ENCODE measurements at places on chromosomes 13 and 19. TPM values are rescaled to one million over a fixed set of nuclear protein-coding genes. Genes with fewer than 3 reads are reported as not detected.
A peak's percentile ranks its signal among the peaks of the same experiment; 100 is the strongest.

- no peak for DNase-seq
Observed at GRCh38 chr13:105878119-105878700, 657.3 kb downstream of the EFNB2 start.

DNA sequence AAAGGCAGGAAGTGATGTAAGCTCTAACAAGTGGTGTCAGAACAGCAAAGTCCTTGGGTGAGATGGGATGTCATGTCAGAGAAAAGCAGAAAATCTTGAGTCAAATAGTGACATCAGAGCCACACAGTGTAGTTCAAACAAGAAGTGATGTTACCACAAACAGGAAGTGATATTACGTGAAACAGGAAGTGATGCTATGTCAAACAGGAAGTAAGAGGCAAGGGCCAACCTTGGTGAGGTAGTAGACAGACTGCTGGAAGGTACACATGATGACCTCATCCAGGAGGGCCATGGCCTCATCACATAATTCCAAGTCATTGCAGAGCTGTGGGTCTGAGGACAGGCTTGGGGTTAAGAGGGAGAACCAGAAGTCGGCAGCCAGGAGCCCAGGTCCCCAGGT, 7.0 kb upstream of the MAMSTR start:
- DNase-seq, result no peak

DNA sequence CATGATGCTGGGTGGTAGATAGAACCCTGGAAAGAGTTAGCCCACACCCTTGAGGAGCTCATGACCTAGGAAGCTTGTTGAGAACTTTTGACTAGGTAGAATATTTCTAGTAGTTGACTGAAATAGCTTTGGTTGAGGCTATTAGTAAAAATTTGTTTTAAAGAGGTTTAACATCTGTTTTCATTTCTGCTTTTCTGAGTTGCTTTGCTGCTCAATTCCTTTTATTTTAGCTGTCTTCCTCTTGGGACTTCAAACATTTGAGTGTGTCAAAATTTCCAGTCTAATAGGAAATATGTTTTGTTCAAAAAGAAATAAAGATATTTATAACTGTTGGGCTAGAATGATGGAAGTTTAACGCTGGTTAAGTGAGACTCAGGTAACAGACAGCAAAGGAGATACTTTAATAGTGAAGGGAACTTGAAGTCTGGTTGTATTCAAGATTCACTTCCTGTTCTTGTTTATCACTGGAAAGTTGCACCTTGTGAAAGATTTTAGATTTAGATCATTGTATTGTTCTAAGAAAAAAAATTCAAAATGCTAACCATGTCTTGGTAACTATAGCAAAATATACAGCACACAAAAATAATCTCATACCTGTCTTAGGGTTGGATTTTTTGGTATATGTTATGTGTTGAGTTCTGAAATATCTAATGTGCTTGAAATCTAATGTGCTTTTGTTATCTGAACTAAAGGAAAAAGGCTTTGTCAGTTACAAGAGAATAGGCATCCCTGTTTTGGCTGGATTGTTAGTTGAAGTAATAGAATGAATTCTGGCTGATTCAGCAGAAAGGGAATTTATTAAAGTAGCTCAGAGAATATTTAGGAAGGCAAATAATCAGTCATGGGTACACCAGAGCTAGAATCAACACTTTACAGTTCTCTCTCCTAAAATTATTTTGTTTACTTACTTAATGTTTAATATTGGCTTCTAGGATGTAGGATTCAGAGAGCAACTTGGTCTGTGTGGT, 24.4 kb upstream of the GPR18 start:
- no peak for DNase-seq

DNA sequence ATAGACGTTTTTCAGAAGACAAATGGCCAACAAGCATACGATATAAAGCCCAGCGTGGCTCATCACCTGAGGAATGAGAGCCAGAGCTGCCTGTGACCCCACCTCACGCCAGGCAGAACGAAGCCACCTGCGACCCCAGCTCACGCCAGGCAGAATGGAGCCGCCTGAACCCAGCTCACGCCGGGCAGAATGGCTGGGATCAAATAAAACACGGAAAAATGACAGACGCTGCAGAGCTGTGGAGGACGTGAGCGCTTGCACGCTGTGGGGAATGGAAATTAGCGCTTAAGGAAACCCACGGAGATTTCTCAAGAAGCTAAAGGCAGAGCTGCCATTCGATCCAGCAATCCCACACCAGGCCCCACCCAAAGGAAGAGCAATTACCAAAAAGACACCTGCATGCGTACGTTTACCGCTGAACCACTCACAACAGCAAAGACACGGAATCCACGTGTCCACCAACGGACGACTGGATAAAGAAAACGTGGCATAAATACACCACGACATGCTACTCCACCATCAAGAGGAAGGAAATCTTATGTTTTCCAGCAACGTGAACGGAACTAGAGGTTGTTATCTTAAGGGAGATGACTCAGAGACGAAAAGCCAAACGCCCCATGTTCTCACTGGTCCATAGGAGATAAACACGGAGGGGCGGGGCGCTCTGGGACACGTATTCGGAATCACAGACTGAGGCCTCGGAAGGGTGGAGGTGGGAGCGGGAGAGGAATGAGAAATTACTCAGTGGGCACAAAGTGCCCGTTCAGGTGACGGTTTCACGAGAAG, 30.7 kb upstream of the C13orf46 start:
- no peak for DNase-seq

- no peak for DNase-seq
Observed at GRCh38 chr19:15464394-15465385, at the start of gene RASAL3. TSS of gene RASAL3 (minus strand) at chr19:15464544. CDS start at chr19:15464358, 186 bp downstream.

The LRRC63 gene
- total RNA-seq, result 1.1 TPM

- peak; percentile 91 for DNase-seq
Observed at GRCh38 chr19:48646001-48646721, at the start of gene CA11. TSS of gene CA11 (minus strand) at chr19:48646187. CDS start at chr19:48645632, 555 bp downstream.

- DNase-seq, result no peak
Observed at GRCh38 chr19:15517778-15518177, 9.5 kb downstream of the CYP4F22 start.

The ZNF541 gene
- total RNA-seq, result not detected

The ACTMAP gene
- 5.3 TPM for total RNA-seq

- no peak for DNase-seq
Observed at GRCh38 chr13:111303559-111303958, 16.9 kb upstream of the TEX29 start.

DNA sequence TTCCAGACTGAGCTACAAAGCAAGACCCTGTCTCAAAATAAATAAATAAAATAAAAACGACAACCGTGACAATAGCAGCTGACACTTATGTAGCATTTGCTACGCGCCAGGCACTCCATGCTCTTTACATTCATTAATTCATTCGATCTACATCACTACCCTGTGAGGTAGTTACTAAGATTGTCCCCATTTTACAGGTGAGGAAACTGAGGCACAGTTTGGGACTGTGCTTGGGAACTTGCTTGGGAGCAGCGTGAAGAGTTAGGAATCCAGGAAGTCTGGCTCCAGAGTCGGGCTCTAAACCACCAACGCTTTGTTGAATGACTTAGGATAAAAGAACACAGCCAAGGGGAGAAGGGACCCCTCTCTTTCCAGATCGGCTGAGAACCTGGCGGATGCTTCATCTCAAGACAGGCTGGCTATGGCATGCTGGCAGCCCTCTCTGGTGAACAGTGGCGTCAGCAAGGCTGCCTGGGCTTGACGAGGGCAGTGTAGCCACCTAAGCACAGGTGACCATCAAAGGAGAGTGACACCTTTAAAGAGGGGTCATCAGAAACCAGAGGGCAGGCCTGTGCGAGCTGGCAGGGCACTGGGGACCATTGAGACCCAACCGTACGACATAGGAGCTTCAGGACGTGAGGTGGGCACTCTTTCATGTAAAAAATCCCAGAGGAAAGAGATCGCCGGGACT, 591 bp downstream of the DOHH start:
- DNase-seq, result no peak

GRCh38 chr19:51098365-51099046, 9.7 kb downstream of the CTU1 start:
- peak; percentile 70 for DNase-seq

- no peak for DNase-seq
Observed at GRCh38 chr19:10193790-10194499, 808 bp downstream of the DNMT1 start.

GRCh38 chr13:43307221-43307920, 284.0 kb downstream of the DNAJC15 start:
- DNase-seq, result no peak

DNA sequence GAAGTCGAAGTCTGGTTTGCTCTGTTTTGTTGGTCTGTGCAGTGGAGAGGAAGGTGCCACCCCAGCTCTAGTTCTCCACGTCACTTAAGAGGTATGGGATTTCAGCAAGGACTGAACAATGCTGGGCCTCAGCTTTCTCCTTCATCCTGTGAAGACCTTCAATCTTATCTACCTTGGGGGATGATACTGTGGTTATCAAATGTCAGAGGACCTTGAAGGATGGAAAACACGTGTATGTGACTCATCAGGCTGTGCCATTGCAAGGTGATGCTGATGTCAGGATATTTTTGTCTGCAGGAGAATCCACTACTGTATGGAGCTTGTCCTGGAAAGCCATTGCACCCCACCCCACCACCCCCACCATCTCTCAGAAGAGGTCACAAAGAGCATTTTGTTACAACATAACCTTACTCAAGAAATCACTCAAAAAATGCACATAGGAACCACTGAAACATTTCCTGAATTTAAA, 81.4 kb upstream of the UQCRFS1 start:
- no peak for DNase-seq

The MIR17HG gene
- total RNA-seq, result 8.6 TPM

The RFPL4A gene
- total RNA-seq, result not detected

GRCh38 chr19:42553292-42554045, 25.2 kb upstream of the CEACAM1 start:
- no peak for DNase-seq

DNA sequence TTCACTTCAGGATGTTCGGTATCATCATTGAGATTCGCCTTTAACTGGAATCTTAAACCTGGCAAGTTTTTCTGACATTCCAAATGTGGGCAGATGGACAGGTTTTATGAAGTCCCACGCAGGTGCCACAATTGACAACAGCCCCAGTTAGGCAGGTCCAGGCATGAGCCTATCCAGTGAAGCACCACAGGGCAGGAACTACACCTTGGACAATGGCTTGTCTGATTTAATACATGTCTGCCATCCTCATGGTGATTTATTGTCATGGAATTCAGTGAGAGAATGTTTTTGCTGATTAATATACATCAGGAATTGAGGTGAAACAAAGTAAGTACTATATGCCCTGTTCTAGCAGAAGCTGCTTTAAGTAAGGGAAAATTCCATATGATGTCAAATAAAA, 10.2 kb upstream of the TPP2 start:
- DNase-seq, result no peak

GRCh38 chr13:111610081-111610480, 289.6 kb downstream of the TEX29 start:
- DNase-seq, result no peak

DNA sequence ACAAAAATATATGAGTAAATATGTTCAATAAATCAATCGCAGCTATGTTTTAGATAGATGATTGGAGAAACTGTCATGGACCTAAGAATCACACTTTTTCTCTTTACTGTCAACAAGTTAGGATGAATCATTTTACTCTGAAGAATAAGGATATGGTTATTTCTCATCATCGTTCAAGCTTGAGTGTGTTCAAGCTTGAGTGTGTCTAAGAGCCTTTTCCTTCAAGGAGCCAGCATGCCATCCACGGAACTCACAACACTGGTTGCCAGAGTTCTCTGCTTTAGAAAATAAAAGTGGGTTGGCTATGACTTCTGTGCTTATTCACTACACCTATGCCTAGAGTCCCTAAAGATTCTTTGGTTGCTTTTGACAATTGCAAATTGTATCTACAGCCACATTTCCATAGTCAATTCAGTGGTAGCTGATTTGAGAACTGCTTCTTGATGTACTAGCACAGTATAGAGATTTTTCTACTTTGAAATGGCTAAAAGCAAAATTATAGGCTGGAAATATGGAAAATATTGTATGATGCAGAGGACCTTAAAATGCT, 58.1 kb upstream of the SCEL start:
- DNase-seq, result no peak

- no peak for DNase-seq
Observed at GRCh38 chr13:25756251-25756650, 295.6 kb downstream of the SHISA2 start.

The CEBPG gene
- 24.5 TPM for total RNA-seq

GRCh38 chr13:31012655-31013024, 80.2 kb downstream of the TEX26 start:
- peak; percentile 31 for DNase-seq

The ADAT3 gene
- 11.9 TPM for total RNA-seq

The NAA16 gene
- total RNA-seq, result 65.6 TPM

DNA sequence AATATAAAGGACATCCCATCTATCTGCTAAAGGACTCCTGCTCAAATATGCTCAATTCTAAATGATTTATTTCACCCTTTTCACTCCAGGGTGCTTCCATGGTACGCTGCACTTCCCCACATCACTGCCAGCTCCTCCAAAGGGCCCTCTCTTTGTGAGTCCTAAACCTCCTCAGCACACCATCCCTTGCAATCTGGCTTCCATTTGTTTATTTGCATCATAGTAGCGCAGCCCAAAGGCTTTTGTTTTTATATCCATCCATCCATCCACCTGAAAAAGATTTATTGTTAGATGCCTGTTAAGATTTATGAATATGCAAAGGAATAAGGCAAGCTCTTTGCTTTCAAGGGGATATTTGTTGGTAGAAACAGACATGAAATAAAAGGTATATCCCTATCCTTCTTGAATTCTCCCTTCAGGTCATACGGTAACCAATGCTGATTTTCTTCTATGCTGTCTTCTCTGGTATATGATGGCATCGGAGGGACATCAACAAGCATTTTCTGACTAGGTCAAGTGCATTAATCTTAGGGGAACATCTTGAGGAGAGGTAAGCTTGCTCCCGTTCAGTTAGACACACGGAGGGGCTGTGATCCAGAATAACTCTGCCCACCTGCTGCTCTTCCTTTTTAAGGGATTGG, 397.6 kb downstream of the LIG4 start:
- DNase-seq, result no peak

DNA sequence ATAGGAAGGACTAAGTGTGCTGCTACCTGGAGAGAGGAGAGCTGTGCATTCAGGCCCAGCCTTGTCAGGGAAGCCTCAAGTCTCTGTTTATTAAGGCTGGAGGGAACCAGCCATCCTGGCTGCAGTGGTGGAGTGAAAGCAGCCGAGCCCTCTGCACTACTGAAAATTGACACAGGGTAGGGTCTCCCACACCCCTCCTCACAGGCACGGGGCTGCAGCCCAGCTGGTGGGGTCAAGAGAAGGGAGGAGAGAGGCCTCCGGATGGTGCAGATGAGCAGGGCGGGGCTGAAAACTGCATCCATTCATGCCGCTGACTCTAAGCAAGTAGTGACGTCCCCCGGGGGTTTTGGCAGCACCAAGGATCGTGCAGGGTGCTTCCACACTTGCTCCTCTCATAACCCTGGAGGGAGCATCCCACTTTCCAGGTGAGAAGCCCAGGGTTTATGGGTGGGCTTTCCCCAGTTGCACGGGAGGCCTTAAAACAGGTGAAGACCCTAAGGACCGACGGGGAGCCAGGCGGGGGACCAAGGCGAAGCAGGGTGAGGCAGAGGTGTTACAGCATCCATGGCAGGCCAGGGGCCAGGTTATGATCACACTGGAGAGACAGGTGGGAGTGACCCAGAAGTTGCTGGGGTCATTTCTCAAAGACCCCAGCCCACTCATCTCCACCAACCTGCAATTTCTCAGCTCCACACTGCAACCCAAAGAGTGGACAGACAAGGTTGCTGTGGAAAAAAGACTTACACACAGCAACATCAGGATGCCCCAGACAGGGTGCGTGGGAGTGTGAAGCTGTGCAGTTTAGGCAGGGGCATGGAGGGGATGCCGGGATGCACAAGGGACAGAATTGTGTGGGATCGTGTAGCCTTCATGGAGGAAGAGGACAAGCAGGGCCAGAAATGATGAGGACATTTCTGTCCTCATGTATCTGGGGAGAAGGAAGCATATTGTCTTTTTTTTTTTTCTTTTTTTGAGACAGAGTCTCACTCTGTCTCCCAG, 36.8 kb downstream of the VSTM2B start:
- no peak for DNase-seq

Data from lung (tissue), 17 donors.